ENCODE measurements at places on chromosomes 7 and 10. TPM values are rescaled to one million over a fixed set of nuclear protein-coding genes. Genes with fewer than 3 reads are reported as not detected.
A peak's percentile ranks its signal among the peaks of the same experiment; 100 is the strongest.

- no peak for DNase-seq
Observed at GRCh38 chr10:62457598-62457997, 83.4 kb downstream of the ZNF365 start.

DNA sequence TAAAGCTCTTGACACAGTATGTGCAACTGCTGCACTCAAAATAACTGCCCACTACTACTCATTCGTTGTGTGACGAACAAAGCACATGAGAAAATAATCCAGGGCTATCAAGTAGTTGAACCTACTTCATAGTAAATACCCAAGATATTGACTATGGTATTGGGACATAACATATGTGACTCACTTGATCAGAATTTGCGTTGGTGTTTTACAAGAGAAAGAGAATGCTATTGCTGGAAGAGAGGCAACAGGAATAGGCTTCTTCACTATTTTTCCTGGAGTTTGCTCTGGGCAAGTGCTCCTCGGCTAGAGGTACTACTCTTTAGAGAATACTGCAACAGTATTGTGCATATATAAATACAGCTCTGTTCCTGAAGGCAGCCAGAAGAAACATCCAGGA, 2.5 kb downstream of the DGKB start:
- no peak for DNase-seq

GRCh38 chr7:79288655-79289054, 164.8 kb downstream of the MAGI2 start:
- DNase-seq = no peak

DNA sequence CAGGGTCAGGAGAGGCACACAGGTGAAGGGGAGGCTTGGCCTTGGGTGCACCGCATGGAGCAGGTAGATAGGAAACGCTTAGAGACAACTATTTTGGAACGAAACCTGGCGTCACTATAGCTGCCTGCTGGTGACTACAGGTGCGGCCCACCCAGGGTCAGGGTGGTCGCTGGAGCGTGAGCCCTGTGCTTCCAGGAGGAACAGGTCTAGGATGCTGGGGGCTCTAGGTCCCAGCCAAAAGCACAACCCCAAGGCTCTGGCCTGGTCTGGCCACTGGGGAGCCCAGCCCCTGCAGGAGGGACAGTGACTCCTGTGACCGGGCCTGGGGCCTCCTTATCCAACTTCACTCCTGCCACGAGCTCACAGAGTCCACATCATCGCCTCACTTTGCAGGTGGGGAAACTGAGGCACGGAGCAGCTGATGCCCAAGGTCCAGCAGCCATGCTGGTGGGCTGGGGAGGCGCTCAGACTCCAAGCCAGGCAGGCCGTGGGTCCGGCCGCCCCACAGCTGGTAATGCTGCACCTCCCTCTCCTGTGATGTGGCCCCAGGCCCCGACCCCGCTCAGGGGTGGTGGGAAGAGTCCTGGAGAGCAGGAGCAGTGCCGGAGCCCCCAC, 9.0 kb downstream of the LFNG start:
- DNase-seq = no peak

GRCh38 chr7:117478836-117479224, 995 bp upstream of the CFTR start:
- no peak for DNase-seq

- no peak for DNase-seq
Observed at GRCh38 chr7:151179287-151179860, 7.7 kb downstream of the ASB10 start.

GRCh38 chr7:50285269-50285668, 19.2 kb upstream of the IKZF1 start:
- no peak for DNase-seq

GRCh38 chr10:48604039-48604990, 558 bp downstream of the ARHGAP22 start:
- DNase-seq = peak; percentile 40

DNA sequence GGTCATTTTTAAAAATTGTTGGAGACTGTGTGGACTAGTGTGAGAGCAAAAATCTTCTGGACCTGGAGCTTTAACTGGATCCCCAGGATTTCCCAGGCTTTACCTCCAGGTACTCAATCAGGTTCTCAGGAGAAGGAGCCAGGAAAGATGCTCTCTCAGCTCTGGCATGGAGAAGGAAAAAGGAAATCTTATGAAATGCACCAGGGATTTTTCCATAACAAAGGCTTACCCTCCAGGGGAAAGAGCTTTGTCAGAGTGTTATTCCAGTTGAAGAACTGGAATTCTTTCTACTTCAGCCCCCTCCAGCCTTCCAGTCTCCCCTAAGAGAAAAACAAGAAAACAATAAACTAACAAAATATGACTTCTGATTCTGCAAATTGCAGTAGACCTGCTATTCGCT, 436.7 kb upstream of the ANKRD30A start:
- no peak for DNase-seq

DNA sequence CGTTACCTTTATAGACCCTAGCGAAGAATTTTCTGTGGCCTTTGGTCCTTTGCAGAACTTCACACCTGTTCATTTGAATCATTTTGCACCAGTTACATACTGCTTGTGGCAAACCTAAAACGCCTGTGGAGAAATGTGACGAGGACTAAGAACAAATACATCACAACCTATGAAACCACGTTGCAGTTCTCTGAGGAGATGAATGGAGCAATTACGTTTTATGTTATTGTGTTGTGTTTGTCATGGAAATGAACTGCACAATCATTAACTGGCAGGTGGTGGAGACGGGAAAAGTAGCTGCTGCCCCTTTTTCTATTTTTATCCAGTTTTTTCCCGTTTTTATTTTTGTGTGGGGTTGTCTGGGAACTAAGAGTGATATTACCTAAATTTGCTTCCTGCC, 505.5 kb downstream of the SDK1 start:
- no peak for DNase-seq

- DNase-seq = no peak
Observed at GRCh38 chr10:13853854-13854253, 267.1 kb downstream of the PRPF18 start.

DNA sequence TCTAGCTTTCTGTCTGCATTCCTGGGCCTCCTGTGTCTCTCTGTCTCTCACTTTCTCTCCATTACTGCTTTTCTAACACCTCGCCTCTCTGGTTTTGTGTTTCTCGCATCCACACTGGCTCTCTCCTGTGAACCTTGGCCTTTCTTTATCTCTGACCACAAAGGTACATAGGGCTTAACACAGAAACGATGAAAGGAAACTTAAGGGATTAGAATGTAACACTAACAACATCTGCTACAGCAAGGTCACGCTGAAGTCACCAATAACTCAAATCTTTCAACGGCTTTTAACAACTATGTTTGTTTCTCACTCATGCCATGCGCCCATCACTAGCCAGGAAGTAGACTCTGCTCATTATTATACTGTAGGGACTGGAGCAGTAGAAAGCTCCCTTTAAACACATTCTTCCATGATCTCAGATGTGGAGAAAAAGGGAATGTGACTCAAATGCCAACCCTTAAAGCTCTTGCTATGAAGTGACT, 9.3 kb upstream of the OR6V1 start:
- no peak for DNase-seq

DNA sequence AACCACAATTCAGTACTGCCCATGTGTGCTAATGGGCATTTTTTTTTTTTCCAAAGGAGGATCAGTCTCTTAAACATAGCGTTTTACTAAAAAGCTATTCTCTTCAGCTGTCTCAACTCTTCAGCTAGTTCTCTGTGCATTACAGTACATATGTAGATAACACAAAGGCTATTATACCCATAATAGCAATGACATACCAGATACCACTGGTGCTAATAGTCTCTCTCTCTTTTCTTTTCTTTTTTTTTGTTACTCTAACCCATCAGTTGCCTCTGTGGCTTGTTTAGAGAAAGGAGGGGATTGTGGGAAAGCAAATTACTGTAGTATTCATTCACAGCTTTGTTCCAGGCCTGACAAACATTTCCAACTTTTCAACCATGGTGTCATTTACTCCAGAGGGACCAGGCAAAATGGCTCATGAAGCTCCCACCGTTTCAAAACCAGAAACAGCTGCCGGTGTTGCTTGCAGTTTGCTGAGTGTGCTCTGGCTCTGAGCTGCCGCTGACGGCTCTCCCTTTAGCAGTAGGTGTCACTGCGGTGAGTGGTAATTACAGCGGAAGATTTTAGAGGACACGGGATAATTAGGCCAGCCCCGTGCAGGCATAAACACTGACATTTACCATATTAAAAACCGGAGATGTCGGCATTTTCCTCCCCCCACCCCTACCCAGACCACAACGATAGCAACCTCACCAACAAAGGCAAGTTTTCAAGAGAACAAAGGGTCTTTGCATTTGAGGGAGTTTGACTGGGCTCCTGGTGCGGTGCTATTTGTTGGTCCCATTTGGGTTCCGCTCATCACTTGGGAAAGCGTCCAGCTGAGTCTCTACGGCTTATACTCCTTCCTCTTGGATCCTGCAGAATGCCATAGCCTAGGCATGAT, 1005.5 kb downstream of the KCNMA1 start:
- DNase-seq = no peak

GRCh38 chr7:11613292-11613930, 218.6 kb downstream of the THSD7A start:
- no peak for DNase-seq

GRCh38 chr7:150901160-150902035, 49.1 kb downstream of the AOC1 start:
- no peak for DNase-seq

GRCh38 chr7:84324136-84324630, 129.6 kb upstream of the SEMA3A start:
- no peak for DNase-seq

DNA sequence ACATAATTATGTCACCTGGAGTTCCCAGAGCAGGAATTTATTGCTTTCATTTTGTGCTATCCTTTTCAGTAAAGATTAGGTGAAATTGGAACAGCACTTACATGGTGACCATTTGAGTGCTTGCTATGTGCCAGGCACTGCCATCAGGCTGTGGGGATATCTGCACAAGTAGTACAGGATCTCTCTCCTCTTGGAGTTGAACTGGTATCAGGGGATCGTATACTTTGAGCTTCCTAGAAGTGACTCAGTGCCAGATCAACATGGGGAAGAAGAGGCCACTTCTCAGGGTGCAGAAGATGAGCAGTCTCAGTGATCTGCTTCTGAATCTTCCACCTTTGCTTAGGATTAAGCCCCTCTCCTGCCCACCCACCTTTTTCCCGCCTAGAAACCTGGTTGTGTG, 29.5 kb downstream of the SGPL1 start:
- no peak for DNase-seq

- no peak for DNase-seq
Observed at GRCh38 chr7:100667331-100668068, 6.0 kb upstream of the GNB2 start.

- DNase-seq = peak; percentile 48
Observed at GRCh38 chr10:34994565-34995142, 95.5 kb downstream of the CUL2 start.

- no peak for DNase-seq
Observed at GRCh38 chr10:57338823-57339558, 928.7 kb downstream of the IPMK start.

GRCh38 chr10:28211759-28212158, 91.1 kb downstream of the MPP7 start:
- DNase-seq = no peak

DNA sequence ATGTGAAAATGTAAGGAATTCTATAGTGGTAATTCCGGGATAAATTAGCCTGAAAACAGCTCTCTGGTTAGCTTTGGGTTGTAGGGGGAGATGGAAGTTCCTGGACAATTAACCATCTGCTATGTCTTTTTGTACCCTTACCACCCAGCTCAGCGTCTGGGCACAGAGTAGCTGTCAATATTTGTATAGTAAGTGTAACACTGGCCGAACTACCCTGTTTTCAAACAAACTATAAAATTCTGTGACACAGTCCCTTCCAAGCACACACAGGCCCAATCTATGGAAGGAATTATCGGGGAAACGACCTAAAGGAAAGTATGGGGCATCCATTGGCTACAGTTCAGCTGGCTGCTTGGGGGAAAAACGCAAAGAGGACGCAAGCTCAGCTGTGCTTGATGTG, 869 bp upstream of the LHFPL3 start:
- no peak for DNase-seq

GRCh38 chr7:117630907-117631564, 151.2 kb downstream of the CFTR start:
- DNase-seq = no peak

DNA sequence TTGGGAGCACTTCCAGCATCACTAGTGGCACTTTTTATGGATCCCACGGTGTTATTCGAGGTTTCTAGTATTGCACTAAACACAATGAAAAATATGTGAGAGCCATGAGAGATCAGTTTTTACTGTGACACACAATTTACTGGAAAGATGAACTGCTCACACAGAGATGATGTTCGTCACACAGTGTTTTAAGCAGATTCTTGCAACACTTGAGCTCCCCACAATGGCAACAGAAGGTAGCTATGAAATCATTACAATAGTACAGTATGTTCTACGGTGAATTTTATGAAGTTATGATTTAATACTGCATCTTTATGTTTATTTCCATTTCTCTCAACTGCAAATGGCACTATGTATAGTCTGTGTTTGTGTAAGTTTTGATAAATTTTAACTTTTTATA, 27.4 kb upstream of the ENTPD1 start:
- no peak for DNase-seq

DNA sequence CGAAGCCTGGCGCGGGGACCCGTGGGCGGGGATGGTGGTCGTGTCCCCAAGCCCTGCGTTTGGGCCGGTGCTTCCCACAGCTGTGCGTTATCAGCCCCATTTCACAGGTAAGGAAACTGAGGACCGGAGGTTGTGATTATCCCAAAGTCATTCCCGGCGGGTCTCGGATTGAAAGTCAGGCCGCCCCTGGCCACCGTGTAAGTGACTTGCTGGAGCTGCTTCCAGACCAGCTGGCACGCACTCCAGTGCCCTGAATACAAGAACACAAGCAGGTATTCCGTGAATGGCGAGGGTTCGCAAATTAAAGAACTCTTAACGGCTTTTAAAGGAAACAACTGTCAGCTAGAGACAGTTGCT, 675 bp upstream of the ATE1 start:
- DNase-seq = no peak

- DNase-seq = no peak
Observed at GRCh38 chr7:110698576-110698975, 392.4 kb upstream of the LRRN3 start.

DNA sequence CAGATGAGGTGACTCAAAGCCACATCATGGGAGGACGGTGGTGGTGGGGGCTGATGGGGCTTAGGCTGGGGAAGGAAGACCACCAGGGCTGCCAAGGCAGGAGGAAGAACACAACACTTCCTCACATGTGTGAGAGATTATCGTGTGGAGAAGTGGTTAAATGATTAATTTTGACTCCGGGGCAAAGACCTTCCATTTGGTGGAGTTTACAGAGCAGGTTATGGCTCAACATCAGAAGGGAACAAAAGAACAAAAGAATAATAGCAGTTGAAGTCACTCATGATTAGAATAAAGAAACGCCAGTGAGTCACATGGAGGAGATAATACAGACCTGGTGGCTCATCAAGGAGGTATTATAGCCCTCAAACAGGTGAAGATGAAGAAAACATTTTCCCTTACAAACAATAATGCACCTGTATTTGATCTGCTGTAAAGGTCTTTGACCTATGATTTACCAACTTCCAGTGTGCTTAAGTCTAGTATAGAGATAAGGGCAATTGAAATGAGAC, 170.1 kb downstream of the PKD1L1 start:
- no peak for DNase-seq

The CNTNAP2 gene
- total RNA-seq = 2.6 TPM

The HECW1 gene
- total RNA-seq = 6.4 TPM

The FOXK1 gene
- 32.6 TPM for total RNA-seq

The TPK1 gene
- total RNA-seq = 6.4 TPM

The CTAGE4 gene
- 1.4 TPM for total RNA-seq

The ADARB2 gene
- 0.36 TPM for total RNA-seq

The RNF148 gene
- total RNA-seq = 0.84 TPM

The PHKG1 gene
- 1.0 TPM for total RNA-seq

The SFXN3 gene
- total RNA-seq = 26.7 TPM

The LIPN gene
- not detected for total RNA-seq

The SCRN1 gene
- 84.0 TPM for total RNA-seq

The UCN3 gene
- total RNA-seq = not detected

The ASB10 gene
- not detected for total RNA-seq

The CFAP46 gene
- 1.9 TPM for total RNA-seq

Measured in ovary (tissue), 10 donors.